ENCODE measurements at places on chromosomes 16 and 17.
A peak's percentile ranks its signal among the peaks of the same experiment; 100 is the strongest.

DNA sequence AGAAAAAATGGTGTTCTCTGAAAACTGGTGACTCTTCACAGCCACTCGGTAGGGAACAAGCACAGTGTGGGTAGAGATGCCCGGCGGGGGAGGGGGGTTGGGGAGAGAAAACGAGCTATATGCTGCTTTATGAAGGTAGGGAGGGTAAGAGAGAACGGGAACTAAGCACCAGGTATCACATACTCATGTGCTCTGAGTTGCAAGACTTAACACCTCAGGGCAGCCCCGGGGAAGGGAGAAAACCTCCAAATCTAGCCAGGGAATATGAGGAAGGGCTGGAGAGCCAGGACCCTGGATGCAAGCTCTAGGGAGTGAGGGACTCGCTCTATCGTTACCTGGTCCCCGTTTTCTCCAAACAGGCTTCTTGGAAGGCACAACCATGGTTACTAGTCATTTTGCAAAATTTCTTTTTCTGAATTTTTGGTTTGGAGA lies 35.3 kb downstream of the HIC1 start:
- DNase-seq = peak; percentile 61

DNA sequence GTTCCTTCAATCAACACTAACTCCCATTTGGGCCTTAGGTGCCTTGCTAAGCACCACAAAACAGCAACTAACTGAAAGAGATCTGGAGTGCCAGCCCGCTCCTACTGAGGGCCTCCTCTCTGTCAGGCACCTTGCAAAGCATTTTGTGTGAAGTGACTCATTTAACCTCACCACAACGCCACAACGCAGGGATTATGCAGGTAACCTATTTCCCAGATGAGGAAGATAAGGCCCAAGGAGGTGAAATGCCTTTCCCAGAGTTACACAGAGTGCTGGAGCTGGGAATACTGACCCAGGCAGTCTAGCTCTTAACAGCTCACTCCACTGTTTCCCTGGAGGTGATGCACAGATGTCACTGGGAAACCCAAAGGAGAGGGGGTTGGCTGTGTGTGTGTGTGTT lies 32.8 kb downstream of the DRC3 start:
- no peak for DNase-seq

- DNase-seq = no peak
Observed at GRCh38 chr16:17777408-17777863, 306.7 kb upstream of the XYLT1 start.

DNA sequence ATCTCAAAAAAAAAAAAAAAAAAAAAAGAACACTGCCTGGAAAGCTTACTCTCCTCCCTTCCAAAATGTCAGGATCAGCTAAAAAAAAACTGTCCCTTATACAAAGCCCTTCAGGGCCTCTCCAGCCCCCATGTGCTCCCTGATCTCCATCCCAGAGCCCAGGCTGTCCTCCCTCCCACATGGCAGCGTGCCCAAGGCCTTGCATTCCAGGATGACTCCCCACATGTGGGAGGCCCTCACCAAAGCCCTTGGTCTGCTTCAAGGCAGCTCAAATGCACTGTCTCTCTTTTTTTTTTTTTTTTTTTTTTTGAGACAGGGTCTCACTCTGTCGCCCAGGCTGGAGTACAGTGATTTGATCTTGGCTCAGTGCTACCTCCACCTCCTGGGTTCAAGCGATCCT lies 2.3 kb downstream of the FDXR start:
- no peak for DNase-seq

DNA sequence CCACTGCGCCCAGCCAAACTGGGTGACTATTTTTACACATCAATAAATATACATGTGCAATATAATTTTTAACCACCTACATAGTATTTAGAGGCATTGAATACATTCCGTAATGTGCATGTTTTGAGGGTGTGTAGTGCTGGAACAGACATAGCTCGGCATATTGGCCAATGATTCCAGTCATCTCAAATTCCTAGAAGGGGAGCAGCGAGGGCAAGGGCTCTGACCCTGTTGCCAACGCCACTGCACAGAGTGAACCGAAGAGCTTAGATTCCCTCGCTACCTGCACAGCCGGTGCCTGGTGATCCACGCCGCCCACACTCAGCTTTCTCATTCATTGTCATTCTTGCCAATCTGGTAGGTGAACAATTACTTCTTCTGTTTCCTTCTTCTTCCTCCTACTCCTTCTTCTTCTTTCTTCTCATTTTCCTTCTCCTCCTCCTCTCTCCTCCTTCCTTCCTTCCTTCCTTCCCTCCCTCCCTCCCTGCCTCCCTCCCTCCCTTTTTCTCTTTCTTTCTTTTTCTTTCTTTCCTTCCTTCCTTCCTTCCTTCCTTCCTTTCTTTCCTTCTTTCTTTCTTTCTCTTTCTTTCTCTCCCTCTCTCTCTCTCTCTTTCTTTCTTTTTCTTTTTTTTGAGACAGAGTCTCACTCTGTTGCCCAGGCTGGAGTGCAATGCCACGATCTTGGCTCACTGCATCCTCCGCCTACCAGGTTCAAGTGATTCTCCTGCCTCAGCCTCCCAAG lies 26.3 kb upstream of the ATP2A3 start:
- no peak for DNase-seq

GRCh38 chr16:49014277-49015224 lies 267.1 kb downstream of the CBLN1 start:
- no peak for DNase-seq

DNA sequence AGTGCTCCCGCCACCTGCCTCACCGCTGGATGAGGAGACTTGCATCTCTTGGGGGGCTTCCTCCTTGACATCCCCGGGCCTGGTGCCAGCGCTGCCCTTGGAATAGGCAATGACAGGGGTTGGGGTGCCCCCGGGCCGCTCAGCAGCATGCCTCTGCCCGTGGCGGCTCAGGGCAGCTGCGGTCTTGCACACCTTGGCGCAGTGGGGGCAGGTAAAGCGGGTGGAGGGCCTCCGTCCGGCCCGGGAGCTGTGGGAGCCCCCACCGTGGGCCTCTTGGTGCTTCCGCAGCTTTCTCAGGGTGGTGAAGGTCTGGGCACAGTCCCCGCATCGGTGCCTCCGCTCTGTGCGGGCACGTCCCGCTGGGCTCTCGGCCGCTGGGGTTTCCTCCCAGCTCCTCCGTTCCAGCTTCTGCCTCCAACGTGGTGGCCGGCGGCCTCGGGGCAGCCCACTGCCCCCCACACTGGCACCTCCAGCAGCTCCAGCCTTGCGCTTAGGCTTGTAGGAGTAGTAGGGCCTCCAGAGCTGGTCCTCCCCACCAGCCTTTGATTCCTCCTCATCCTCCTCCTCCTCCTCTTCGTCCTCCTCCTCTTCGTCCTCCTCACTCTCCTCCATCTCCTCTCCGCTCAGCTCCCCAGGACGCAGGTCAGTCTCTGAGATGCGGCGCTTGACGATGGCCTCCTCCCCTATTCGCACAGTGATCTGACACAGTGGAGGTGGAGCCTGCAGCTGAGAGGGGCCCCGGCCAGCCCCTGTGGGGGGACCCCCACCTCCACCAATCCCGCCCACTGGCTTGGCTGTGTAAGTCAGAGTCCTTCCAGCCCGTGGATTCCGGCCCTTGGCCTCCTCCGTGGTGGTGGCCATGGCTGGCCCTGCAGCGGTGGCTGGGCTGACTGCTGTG lies 16.7 kb downstream of the ZBTB4 start:
- DNase-seq = no peak

- DNase-seq = peak; percentile 89
Observed at GRCh38 chr17:39244600-39245570, 19.1 kb upstream of the STAC2 start.

DNA sequence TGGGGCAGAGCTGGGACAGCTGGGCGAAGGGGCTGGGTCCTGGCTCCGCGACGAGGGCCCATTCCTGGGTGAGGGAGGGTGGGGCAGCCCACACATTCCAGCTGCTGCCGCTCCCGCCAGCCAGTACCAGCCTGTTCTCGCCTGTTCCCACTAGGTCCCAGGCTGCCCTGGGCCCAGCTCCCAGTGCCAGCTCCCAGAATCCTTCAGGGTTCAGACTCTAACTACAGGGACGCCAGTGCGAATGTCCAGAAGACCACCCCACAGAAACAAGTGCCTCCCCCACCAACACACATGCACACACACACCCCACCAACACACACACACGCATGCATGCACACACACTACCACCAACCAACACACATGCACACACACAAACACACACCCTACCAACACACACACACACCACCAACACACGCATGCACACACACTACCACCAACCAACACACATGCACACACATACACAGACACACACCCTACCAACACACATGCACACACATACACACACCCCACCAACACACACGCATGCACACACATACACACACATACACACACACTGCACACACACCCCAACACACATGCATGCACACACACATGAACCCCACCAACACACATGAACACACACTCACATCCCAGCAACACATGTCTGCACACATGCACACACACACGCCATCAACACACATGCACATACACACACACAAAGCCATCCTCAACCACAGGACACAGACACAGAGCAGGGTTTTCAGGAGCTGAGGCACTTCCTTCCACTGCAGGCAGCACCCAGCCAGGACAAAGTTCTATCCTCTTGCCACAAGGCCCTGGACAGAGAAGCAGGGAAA lies 27.5 kb upstream of the KRT17 start:
- DNase-seq = no peak

DNA sequence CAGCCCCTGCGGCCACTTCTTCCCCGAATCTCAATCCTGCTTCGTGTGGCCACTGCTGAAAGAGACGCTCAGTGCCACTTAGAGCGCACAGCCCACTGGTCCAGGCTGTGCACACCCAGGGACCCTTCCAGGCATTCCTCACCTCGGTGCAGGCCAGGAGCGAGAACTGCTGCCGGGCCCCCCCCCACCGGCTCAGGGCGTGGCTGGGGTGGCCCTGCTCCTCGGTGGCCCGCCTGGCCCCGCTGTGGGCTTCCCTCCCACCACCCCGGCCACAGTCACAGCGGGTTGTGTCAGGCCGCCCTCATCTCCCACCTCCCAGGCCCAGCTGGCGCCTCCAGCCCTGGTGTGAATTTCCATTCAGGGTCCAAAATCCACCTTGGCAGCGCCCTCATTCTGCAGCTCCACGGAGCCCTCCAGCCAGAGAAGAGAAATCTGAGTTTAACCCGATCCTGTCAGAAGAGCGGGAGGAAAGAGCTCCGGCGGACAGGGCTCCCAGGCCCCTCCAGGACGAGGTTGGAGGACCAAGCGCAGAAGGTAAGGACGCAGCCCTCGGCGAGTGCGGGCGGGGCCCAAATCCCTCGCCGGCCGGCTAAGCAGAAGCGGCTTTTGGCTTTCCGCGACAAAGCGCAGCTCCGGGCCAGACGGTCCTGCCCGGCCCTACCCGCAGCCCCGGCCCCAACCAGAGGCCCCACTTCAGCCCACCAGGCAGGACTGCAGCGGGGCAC lies 12.0 kb downstream of the TBC1D16 start:
- DNase-seq = no peak

DNA sequence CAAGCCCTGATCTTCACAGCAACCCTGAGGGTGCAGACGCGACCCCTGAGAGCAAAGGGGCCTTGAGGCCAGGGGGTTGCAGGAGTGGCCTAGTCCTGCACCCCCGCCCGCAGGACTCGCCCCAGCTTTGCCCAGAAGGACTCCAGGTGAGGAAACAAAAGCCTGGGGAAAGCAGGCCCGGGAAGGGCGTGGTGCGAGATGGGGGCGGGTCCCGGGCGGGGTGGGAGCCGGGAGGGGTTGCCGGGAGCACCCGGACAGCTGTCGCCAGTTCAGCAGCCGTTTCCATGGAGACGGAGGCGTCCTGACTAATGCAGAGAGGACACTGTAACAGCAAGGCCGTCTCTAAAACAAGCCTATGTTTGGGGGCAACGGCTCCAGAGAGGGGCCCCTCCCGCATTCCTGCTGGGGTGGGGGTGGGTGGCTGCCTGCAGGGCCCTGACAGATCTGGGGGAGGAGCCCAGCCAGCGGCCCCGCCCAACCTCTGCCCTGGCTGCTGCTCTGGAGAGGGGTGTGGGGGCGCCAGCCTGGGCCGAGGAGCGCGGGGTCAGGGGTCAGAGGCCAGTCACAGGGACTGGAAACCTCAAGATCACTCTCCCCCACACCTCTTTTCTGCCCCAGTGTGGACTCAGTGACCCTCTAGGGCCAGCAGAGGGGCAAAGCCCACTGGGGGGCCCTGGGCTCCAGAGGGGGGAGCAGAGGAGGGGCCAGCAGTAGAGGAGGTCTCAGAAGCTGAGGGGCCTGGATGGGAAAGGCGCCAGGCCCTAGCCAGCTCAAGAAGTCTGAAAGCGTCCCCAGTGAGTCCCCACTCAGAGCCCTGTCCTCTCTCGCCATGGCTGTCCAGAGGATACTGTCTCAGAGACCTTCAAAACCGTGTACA lies 3.1 kb upstream of the TPPP3 start:
- peak; percentile 36 for DNase-seq

GRCh38 chr17:57953705-57954396 lies 1.4 kb downstream of the CUEDC1 start:
- DNase-seq = no peak

DNA sequence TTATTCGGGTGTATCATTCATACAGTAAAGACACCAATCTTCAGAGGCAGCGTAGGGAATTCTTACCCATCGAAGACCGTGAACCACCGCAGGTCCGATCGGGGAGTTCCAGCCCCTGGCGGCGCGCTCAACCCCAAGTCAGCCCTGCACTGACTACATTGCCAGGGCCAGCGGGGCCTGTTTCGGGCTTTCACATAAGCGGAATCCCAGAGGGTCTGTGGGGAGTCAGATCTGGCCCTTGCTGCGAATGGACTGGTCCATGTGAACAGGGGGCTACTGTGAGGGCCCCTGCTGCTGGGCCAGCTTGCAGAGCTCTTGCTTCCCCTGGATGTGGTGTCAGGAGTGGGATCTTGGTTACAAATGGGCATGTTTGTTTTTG lies 7.6 kb downstream of the PDE6G start:
- DNase-seq = no peak

DNA sequence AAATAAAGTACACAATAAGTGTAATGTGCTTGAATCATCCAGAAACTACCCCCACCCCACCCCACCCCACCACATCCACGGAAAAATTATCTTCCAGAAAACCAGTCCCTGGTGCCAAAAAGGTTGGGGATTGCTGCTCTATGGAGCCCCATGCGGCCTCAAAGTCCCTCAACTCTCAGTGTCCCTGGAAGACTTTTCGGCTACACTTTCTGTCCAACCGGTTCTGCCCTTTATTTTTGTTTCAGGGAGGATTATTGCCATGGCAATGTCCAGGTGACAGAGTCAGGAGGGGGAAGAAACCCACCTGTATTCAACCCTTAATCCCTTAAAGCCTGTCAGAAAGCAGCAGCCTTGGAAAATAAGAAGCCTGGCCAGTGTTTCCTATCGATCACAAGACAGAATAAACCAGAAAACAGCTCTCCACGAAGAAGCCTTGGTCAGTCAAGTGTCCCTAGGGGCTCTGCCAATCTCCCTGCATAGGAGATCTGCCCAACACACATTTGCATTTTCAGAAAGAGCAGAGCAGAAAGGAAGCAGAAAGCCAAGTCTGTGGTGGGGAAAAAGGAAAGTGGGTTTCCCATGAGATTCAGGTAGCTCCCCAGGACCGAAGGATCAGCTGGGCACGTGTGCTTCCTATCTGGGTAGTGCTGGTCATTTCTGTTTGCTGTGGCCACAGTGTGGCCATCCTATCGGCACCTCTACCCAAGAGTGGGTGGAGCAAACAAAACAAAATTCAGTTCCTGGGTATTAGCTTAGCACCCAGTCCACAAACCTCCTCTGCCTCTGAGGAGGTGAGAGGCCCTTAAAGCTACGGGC lies 342.7 kb downstream of the SOX9 start:
- DNase-seq = peak; percentile 66
